ENCODE measurements at places on chromosomes 2 and 18. TPM values are rescaled to one million over a fixed set of nuclear protein-coding genes. Genes with fewer than 3 reads are reported as not detected.
A peak's percentile ranks its signal among the peaks of the same experiment; 100 is the strongest.

PIEZO2 gene
- 2.4 TPM for total RNA-seq

SCN9A gene
- 1.3 TPM for total RNA-seq

ANKRD36C gene
- total RNA-seq = 42.5 TPM

PLB1 gene
- total RNA-seq = 0.99 TPM

RAB3GAP1 gene
- total RNA-seq = 38.4 TPM

INHBB gene
- total RNA-seq = 1.1 TPM

ATP6V1B1 gene
- not detected for total RNA-seq

DNA sequence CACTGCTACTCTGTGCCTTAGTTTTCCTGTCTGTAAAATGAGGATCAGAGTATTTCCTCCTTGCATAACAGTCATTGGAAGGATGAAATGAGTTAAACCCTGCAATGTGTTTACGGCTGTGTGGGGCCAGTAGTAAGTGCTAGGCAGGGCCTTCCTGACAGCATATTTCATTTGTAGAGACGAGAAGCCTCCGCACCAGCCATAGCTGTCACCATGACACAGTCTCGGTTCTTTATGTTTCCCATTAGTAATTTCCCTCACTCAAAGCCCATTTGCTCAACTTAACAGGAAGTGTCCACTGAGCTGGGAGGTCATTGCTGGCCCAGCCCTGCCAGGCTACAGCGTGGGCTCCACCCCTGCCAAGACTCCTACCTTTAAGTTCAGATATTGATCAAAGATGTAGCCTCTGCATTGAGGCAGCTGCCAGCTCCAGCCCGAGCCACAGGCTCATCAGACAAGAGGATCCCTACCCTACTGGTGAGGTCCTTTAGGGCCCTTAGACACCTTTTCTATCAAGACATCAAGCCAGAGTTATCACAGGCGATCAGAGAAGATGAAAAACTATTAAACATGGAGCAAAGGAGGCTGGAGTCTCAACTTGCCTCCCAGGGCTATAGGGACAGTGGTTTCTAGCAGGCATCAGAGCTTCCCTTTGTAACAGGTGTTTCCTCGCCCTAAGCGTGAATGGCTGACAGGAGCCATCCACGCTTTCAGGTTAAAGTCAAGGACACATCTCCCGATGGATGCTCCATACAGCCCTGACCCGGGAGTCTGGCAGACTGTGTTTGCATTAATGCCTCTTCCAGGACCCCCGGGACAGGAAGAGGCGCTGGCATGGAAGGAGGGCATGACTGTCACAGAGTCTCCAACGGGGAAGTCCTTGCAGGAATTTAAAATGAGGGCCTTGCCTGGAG lies 251.7 kb downstream of the NDUFA10 start:
- DNase-seq = no peak

- DNase-seq = peak; percentile 39
Measured at GRCh38 chr2:241897231-241897916, 27.8 kb downstream of the RTP5 start.

DNA sequence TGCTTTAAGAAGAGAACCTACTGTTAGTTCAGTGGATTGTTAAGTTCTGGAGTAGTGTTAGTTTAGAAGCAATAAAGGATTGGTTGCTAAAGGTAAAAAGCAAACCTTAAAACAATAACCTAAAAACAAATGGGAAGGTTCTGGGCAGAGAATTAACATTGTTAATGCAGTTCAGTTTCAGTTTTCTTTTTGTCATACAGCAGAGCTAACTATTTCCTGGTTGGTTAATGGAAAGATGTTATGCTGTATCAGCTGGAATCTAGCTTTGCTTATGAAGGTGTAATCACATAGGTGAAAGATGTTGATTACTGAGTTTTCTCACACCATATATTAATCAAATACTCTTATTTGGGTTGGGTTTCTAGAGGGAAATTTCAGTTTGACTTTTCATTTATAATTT lies 23.8 kb downstream of the SMAD4 start:
- DNase-seq = no peak

DNA sequence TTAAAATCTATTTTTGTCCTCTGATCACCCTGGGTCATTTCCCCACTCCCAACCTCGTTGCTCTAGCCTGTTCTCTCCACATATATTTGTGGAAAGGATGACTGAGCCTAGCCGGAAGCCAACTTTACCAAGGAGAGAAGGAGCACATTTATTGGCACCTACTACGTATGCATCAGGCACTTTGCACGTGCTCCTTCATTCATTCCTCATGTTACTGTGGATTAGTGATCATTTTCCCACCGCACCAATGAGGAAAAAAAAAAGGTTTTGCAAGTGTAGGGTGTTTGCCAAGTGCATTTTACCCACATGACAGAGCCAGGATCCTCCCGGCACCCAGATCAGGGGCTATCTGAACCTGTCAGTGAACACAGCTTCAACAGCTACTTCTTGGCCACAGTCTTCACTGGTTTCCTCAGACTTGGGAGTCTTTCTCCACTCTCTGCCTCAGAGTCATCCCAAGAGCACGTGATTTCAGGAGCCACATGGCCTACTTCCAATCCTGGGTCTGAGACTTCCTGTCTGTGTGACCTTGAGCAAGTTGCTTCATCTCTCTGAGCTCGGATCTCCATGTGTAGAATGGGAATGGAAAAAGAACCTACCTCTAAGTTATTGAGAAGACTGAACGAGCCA lies 1.9 kb upstream of the C1QL2 start:
- no peak for DNase-seq

- no peak for DNase-seq
Measured at GRCh38 chr2:238406221-238406997, 20.3 kb upstream of the ASB1 start.

DNA sequence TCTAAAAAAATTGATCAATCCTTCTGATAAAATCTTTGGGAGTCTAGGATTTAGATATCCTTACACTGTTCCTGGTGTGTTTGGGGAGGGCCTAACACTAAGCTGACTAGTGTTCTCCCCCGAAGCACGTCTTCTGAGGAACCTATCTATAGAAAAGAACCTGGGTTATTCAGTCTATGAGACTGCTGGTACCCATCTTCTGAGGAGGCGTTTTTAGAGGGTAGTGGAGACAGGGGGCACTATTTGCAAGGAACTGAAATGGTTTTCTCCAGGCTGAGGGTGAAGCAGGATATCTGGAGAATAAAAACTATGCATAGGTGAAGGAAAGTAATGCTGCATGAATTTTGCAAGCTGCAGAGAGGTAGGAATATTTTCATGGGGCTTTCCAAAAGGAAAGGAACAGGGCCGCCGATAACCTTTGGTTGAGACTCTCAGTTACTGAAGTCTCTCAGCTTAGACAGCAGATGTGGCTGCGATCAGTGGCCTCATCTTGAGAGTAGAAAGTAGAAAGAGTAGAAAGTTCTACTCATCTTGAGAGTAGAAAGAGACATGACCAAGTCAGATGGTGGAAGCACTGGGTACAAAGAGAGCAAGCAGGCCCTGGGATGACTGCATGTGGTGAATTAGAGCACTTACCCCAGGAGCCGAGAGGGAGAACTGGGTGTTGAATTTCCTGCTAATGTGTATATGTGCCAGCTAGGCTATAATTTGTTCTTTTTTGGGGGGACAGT lies 31.8 kb upstream of the KCNE4 start:
- no peak for DNase-seq

GRCh38 chr2:135893374-135893794 lies 17.1 kb upstream of the MCM6 start:
- no peak for DNase-seq

DNA sequence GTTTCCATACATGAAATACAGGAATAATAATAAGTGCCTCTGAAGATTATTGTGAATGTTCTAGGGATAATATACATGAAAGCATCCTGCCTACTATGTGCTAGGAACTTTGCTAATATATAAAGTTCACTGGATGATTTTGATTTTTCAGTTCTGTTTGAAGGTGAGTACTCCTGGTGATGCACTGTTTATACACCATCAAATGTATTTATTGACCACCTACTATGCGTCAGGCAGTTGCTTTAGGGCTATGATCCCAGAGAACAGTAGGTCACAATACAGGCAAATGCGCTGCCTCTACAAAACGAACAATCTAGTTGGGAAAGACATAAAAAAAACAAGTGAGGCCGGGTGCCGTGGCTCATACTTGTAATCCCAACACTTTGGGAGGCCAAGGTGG lies 10.7 kb downstream of the TXNDC9 start:
- no peak for DNase-seq

GRCh38 chr2:111204706-111205105 lies 84.0 kb downstream of the BCL2L11 start:
- no peak for DNase-seq

- no peak for DNase-seq
Measured at GRCh38 chr2:39703181-39703872, 37.6 kb downstream of the TMEM178A start.

- no peak for DNase-seq
Measured at GRCh38 chr18:62739911-62740310, 24.6 kb downstream of the PHLPP1 start.

GRCh38 chr2:88671786-88672427 lies 19.6 kb upstream of the RPIA start:
- no peak for DNase-seq

DNA sequence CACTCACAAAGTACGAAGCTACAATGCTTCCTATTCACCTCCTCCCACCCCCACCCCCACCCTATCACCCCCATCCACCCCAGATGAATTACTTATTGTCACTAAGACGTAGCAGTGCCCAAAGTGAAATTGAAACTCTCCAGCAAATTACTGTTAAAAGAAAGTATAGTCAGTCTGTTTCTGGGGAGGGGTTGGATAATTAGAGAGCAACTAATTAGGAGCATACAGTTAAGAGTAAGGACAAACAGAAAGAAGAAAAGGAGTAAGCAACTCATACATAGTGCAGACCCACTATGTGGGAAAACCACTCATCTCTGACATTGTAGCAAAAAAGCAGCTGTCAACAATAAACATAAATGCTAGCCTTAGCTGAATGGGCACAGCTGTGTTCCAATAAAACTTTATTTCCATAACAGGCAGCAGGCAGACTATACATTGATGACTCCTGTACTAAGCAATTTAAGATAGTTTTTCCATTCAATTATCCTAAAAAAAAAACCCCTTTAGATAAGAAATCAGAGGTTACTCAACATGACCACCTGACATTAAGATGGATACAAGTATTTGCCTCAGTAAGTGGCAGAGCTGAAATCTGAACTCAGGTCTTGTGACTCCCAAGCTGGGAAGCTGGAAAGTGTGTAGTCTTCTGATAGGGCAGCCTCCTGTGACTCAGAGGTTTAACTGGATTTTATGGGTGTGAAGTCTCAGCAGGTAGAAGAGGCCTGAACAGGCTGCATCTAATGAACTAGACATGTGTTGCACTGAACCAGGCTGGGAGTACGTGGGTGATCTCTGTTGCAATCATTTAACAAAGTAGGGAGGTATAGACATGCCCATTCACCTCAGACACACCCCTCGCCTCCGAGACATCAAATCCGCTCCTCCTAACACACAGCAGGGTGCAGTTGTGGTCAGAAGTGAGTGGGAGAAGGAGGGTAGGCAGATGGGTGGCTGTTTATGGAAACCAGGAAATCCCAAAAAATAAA lies 171.8 kb upstream of the KLF7 start:
- DNase-seq = no peak

GRCh38 chr18:35842536-35842935 lies 129.9 kb upstream of the RMP24 start:
- no peak for DNase-seq

- no peak for DNase-seq
Measured at GRCh38 chr2:111667542-111668273, 216.3 kb downstream of the ANAPC1 start.

DNA sequence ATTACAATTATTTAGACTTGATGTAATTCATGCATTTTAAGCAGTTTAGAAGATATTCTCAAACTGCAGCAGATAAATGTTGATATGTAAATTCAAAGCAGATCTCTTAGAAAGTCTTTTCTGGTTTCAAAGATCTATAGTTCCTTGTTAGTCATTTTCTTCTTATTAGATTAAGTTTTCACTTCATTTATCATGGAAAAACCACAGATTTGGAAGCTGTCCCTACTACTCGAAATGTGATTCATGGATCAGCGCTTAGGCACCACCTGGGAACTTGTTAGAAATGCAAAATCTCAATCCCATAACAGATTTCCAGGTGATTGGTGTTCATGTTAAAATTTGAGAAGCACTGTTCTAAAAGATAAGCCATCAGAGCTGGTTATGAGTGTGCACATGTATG lies 92.8 kb upstream of the CDH2 start:
- DNase-seq = no peak

GRCh38 chr18:7524786-7525185 lies 42.3 kb upstream of the PTPRM start:
- no peak for DNase-seq

GRCh38 chr18:7237673-7238272 lies 6.9 kb downstream of the LRRC30 start:
- DNase-seq = no peak

DNA sequence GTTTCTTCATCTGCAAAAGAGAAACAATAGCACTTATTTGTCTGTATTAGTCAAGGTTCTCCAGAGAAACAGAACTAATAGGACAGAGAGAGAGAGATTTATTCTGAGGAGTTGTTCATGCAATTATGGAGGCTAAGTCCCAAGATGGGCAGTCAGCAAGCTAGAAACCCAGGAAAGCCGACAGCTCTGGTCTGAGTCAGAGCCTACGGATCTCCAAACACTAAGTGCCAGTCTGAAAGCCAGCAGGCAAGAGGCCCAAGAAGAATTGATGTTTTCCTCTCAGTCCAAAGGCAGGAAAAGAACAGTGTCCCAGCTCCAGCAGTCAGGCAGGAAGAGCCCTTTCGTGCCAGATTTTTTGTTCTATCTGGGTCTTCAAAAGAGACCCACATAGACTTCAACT lies 36.5 kb upstream of the SLC66A3 start:
- no peak for DNase-seq

DNA sequence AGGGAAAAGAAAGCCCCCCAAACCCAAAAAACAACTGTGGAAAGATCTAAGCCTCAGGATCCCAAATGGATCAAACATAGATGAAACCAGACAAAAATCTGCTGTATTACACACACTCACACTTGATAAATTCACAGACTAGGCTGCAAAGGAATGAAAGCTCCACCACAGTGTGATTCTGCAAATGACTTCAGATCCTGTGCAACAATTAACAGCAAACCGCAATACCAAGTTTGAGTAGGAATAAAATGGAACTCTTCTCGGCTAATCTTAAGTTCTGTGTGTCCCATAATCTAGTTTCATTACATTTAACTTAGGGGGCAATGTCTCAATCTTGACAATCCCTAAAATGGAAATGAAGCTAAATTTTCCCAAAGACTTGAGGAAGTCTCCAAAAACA lies 11.9 kb downstream of the CLK1 start:
- DNase-seq = no peak

DNA sequence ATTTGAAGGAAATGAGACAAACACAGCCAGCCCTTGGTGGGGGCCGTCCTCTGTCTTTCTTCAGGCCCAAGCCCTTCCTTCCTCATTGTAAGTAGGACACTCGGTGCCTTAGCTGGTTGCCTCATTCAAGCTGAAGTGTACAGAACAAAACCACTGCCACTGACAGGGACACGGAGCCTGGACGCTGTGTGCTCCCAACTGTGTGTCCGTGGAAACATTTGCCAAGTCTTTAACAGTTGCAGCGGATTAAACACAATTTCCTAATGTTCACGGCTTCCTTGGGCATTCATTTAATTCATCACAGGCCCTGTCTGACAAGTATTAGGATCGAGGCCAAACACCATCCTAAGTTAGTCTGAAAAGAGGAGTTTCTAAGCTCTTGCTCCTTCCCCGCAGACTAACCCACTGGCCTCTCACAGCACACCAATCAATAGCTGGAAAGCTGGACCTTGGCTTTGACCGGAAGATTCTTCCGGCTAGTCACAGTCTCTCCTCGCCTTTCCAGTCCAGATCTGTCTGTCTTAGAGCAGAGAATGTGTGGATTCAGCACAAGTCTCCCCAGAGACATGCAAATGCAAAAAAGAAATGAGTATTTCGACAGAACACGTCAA lies 68.7 kb upstream of the ACSL3 start:
- no peak for DNase-seq
